Hematopoietic multipotent progenitor cell treated with erythropoietin and hydrocortisone succinate and interleukin-3 and kit ligand, for 15 days (in vitro differentiated cells): ENCODE measurements at places on chromosomes 5 and 9.

DNA sequence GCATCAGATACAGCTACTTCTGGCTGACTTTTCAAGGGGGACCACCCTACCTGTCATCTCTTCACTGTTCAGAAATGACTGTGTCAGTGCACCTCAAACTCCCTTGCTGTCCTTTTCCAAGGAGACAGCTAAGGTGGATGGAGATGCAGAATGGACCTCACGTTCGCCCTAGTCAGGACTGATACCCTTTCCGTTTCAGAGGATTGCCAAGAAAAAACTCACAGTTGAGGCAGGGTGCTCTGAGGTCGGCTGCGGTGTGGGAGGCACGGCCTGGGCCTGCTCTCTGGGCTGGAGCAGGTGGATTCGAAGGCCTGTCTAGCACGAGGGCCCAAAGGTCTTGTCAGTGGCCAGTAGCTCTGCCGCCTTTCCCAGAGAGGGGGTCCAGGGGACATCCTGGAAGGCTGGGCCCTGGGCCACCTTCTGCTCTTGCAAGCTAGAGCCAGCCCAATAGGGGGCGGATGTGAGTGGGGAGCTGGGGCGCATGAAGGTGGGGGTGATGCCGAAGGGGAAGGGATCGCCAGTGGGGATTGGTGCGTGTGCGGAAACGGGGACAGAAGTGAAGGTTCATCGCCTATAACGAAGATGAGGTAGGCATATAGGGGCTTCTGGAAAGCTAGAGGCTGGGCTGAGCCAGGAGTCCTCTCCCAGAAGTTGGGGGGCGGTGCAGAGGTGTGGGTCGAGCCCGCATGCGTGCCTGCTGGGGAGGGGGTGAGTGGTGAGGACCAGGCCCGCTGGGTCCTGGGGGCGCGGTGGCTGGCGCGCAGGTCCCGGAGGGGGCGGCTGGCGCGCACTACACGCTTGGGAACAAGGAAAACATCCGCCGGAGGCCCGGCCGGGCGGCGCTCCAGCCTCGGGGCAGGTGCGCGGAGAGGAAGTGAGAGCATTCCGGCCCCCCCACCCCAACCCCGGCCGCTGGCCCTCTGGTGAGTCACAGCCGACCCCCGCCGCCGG is 2.5 kb upstream of the MSMP start:
- DNase-seq = peak; percentile 59

DNA sequence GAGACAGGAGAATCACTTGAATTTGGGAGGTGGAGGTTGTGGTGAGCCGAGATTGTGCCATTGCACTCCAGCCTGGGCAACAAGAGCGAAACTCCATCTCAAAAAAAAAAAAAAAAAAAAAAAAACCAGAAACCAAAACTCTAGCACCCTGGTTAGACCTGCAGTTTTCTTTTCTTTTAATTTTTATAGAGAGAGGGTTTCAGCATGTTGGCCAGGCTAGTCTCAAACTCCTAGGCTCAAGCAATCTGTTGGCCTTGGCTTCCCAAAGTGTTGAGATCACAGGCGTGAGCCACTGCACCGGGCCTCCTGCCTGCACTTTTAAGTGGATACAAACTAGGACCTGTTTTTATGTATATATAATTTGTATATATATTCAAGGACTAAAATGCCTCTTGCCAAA is 12.9 kb upstream of the MTMR12 start:
- no peak for DNase-seq

GRCh38 chr5:6188976-6189375 is 189.4 kb downstream of the MED10 start:
- no peak for DNase-seq

DNA sequence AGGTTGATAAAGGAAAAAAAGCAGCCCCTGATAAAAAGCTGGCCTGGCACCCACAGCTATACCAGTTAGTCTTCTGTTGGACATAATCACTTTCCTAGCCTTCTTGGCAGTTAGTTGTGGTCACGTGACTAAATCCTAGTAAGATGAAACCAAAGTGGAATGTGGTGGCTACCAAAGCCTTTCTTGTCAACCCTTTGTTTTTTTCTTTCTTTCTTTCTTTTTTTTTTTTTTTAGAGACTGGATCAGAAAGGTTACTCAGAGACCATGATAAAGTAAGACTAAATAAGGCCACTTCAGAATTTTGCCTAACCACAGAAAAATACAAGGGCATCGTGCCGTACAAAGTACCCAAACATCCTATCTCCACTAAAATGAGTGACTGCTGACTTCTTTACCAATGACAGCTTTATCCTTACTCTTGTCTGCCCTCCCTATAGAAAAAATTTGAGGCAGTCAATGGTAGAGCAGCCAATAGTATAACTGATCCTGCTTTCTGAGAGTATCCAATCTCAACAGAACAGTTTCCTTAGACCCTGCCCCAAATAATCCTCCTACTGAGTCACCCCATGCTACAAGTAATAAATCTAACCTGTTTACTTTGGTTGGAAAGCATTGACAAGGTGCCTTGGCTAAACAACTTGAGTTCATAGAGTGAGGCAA is 14.2 kb upstream of the KIF27 start:
- DNase-seq = no peak

DNA sequence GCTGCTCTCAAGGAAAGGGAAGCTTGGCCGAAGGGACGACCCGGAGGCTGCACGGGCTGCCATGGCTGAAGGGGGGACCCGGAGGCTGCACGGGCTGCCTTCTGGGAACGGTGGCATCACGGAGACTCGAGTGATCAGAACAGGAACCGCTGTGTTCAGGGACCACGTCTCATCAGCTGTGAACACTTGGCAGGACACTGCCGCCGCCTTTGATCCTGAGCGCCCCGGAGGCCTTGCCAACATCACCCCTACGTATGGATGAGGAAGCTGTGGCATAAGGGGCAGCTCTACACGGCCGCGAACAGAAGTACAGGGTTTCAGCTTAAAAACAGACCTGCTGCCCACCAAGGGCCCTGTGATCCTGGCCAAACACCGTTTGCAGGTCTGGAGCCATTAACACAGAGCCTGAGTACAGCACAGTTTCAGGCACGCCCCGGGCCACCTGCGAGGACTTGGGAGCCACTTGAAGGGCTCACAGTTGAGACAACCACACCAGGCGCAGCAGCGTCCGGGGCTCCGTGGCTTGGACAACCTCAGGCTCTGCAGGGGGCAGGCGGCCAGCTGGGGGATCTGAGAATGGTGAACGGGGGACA is 23.9 kb upstream of the TERT start:
- no peak for DNase-seq

- DNase-seq = peak; percentile 2
Observed at GRCh38 chr9:25964239-25964638, 286.0 kb upstream of the TUSC1 start.

DNA sequence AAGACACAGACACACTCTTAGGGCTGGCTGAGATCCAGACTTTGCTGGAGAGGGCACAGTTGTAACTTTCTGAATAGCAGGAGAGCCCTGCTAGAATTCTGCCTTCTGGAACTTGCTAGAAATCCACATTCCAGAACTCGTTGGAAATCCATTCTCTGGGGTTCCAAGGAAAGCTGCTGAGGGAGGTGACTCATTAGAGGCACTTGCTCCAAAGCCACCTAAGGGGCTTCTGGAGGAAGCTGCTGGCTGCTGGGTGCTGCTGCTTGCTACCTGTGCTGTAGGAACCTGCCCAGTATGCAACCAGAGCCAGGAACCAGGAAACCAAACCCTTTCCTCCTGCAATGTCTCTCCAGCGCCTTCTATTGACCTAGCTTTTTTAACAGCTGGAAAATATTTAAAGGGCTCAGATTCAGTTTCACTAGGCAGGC is 4.1 kb upstream of the TLE4 start:
- DNase-seq = no peak

DNA sequence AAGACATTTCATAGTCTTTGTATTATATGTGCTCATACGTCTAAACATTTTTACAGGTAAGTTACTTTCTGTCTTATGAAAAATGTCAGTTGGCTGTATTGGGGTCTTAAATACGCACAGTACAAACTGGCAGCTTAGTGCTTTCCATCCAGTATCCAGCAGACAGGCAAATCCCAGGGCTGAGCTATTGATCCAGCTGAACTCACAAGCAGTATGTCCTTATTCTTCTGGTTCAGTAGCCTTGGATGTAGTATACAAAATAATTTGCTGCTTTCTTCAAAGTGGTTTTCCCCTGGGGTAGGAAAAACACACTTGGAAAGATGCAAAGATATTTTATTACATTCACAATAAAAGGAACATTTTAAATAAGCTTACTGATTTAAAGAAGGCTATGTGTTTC is 617.2 kb downstream of the NR2F1-AS1 start:
- no peak for DNase-seq

DNA sequence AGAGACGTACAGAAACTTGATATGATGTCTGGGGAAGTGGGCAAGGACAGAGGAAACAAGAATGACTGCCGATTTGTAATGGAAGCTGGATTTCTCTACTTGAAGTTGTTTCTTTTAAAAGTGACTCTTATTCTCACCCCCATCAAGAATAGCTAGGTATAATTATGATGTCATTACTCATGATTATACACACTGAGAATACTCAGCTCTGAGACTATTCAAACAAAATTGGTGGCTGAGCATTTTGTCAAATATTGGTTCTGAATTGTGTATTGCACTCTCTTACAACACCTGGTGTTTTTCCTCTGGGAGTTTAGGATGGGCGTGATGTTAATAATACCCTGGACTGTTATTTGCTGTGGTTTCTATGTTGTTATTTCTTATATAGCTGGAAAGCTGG is 46.3 kb downstream of the MAST4 start:
- DNase-seq = no peak

GRCh38 chr5:72293495-72294055 is 26.5 kb downstream of the MRPS27 start:
- no peak for DNase-seq

- DNase-seq = no peak
Observed at GRCh38 chr5:74761241-74761640, 5.7 kb downstream of the GFM2 start.

- DNase-seq = no peak
Observed at GRCh38 chr9:137382444-137383080, 40.4 kb downstream of the EXD3 start.

GRCh38 chr9:93186215-93186945 is 2.4 kb downstream of the WNK2 start:
- no peak for DNase-seq

GRCh38 chr5:156174225-156174624 is 152.7 kb upstream of the SGCD start:
- DNase-seq = no peak

DNA sequence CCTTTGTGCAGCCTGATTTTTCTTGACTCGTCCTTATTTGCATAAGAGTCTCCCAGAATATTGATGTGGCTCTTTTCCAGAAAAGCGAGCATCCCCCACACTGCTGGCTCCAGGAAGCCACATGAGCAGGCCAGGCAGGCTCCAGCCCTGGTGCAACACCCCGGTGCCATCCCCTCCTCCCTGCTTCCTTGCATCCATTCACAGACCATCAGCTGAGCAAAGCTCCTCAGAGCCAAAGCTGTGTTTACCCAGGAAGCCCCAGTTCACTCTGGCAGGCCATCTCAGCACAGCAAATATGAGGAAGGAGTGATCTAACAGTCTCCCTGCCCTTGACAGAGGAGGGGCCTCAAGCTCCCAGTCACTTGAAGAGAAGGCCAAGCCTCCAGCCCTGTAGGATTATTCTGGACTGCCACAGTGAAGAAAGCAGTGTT is 34.4 kb downstream of the INSYN2B start:
- no peak for DNase-seq

DNA sequence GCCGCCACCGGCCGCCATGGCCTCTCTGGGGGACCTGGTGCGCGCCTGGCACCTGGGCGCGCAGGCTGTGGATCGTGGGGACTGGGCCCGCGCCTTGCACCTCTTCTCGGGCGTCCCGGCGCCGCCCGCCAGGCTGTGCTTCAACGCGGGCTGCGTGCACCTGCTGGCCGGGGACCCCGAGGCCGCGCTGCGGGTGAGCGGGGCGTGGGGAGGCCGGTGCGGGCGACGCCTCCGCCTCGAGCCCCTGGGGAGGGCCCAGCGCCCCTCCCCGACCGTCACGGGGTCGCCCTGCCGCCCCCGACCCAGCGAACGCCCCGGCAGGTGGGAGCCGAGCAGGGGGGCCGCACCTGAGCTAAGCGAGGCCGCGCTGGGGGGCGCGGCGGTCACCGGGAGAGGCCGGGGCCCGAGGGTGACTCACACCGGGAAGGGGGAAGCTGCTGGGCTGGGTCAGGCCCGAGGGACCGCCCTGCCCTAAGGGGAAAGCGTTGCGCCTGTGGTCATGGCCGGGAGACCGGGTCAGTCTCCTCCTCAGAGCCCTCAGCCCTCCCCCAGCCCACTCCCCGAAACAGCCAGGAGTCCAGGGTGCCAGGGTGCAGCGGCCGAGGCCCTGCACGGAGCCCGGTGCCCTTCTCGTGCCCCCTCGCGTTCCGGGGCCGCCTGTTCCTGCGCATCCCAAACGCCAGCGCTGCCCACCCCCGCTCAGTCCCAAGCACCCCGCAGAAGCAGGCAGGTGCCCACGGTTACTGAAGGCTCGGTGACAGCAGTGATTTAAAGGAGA is 510 bp downstream of the NOXA1 start:
- DNase-seq = no peak

- DNase-seq = no peak
Observed at GRCh38 chr9:70406434-70406862, 8.0 kb downstream of the KLF9 start.

DNA sequence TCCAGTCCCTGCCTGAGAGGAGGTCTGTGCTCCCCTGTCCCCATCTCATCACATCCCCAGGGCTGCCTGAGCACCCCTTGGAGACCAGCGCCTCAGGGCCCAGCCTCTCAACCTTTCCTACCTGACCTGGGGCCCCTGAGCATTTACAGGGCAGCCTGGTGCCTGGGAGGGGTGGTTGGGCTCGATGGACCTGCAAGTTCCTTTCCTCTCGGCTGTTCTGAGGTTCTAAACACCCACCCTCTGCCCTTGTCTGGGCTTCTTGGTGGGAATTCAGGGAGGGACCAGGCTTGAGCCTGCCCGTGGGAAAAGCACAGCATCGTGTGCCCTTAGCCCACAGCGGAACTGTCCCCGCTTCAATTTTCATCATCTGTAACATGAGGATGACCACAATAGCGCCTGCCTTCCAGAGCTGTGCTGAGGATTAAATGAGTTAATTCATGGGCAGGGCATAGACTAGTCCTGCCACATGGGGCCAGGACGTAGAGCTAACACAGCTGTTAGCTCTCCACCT is 91.0 kb upstream of the SH3PXD2B start:
- no peak for DNase-seq

- no peak for DNase-seq
Observed at GRCh38 chr9:33414268-33414667, 11.9 kb upstream of the AQP7 start.

- no peak for DNase-seq
Observed at GRCh38 chr9:134283692-134284265, 42.5 kb upstream of the RXRA start.

GRCh38 chr5:157862183-157862851 is 3.4 kb upstream of the CLINT1 start:
- DNase-seq = no peak

- DNase-seq = no peak
Observed at GRCh38 chr5:154712518-154713437, 42.4 kb upstream of the LARP1 start.

DNA sequence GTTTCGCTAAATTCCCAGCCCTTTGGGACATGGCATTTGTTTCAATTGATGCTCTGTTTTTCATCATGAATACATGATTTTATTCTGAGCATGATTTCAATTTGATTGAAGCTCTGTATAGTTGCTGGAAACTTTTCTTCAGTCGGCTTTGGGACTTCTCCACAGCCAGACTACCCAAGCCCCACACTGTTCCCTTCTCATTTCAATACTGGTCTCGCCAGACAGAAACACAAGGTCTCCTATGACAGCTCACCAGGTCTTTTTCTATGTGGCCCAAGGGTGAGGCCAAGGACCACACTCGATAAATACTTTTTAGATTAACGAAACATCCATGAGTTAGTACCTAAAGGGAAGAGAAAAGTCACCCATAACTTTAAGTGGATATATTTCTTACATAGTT is 132.2 kb downstream of the ARL15 start:
- DNase-seq = no peak

- no peak for DNase-seq
Observed at GRCh38 chr9:126564716-126565115, 49.0 kb upstream of the LMX1B start.
